ENCODE measurements at places on chromosomes 11 and 22. TPM values are rescaled to one million over a fixed set of nuclear protein-coding genes. Genes with fewer than 3 reads are reported as not detected.

DNA sequence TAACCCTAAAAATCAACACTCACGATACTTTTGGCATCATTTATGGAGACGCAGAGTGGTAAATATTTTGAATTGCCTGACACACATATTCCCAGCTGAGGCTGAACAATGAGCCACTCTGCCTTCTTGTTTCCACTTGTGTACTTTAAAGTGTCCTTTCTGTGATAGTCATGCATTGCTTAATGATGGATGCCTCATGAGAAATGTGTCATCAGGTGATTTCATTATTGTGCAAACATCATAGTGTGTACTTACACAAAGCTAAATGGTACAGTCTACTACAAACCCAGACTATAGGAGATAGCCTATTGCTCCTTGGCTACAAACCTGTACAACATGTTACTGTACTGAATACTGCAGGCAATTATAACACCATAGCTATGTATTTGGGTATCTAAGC lies 44.2 kb downstream of the MRE11 start:
- no peaks in the 10 kb centered on the region for H3K27me3 ChIP-seq
- peaks cover 14% of the 10 kb centered on the region for H3K36me3 ChIP-seq
- H3K4me3 ChIP-seq: peak overlapping the region; percentile 7
- H3K27ac ChIP-seq: peak overlapping the region; percentile 84

- H3K36me3 ChIP-seq: no peaks in the 10 kb centered on the region
- H3K4me3 ChIP-seq: no peak overlapping the region
- no peak overlapping the region for H3K27ac ChIP-seq
These were observed 88.7 kb downstream of the IGLL5 start for GRCh38 chr22:22976033-22976922.

GRCh38 chr11:4050138-4050537 lies 44.5 kb upstream of the RRM1 start:
- no peak overlapping the region for H3K4me3 ChIP-seq
- H3K27me3 ChIP-seq: no peaks in the 10 kb centered on the region
- no peak for DNase-seq

DNA sequence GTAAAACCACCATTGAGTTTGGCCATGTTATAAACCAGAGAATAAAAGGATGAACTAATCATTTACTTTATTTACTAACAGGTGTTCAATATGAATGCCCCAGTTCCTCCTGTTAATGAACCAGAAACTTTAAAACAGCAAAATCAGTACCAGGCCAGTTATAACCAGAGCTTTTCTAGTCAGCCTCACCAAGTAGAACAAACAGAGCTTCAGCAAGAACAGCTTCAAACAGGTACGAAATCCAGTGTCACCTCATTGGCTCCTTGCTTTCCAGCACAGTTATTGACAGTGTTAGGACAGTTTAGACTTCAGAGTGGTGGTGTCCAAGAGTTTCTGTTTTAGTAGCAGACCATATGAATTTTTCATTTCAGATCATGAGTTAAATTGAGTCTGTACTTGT lies 13.6 kb upstream of the NAT10 start:
- no peak overlapping the region for H3K4me3 ChIP-seq
- no peaks in the 10 kb centered on the region for H3K27me3 ChIP-seq
- no peaks in the 10 kb centered on the region for H3K4me1 ChIP-seq
- no peak for DNase-seq
- peaks cover 73% of the 10 kb centered on the region for H3K36me3 ChIP-seq

DNA sequence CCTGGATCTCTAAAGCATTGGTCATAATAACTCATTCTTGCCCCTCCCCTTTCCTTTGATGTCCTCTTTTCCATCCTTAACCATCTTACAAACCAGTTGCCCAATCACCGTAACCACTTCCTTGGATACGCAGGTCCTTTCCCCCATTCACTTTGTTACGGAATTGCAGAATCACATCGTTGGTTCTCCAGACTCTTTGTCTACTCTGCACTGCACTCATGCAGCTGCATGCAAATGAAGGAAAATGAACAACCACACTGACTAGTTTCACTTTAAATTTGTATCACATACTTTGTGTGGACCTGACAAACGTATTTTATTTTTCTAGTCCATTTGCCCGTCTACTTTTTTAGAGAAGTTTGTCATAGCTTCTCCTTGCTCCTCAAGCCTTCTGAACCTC lies 69.9 kb downstream of the SLC5A12 start:
- no peak overlapping the region for H3K4me3 ChIP-seq
- H3K36me3 ChIP-seq: no peaks in the 10 kb centered on the region
- no peak overlapping the region for H3K27ac ChIP-seq
- peaks cover 40% of the 10 kb centered on the region for H3K27me3 ChIP-seq
- H3K4me1 ChIP-seq: no peaks in the 10 kb centered on the region

GRCh38 chr11:107496011-107496410 lies 38.4 kb upstream of the CWF19L2 start:
- peak; percentile 10 for DNase-seq
- H3K36me3 ChIP-seq: no peaks in the 10 kb centered on the region
- no peak overlapping the region for H3K4me3 ChIP-seq
- peaks cover 17% of the 10 kb centered on the region for H3K4me1 ChIP-seq

RASL10A gene
- not detected for total RNA-seq

GSTT2B gene
- 3.2 TPM for total RNA-seq

KDM4E gene
- total RNA-seq: not detected

SLC5A4 gene
- not detected for total RNA-seq

OR6A2 gene
- total RNA-seq: 0.06 TPM

OR4D5 gene
- not detected for total RNA-seq

ARHGAP32 gene
- 13.7 TPM for total RNA-seq
